ENCODE measurements at places on chromosomes 12 and 14.

GRCh38 chr12:111546758-111547383, 52.2 kb downstream of the ATXN2 start:
- no peak for DNase-seq

GRCh38 chr12:75121036-75121705, 88.5 kb downstream of the KCNC2 start:
- no peak for DNase-seq

DNA sequence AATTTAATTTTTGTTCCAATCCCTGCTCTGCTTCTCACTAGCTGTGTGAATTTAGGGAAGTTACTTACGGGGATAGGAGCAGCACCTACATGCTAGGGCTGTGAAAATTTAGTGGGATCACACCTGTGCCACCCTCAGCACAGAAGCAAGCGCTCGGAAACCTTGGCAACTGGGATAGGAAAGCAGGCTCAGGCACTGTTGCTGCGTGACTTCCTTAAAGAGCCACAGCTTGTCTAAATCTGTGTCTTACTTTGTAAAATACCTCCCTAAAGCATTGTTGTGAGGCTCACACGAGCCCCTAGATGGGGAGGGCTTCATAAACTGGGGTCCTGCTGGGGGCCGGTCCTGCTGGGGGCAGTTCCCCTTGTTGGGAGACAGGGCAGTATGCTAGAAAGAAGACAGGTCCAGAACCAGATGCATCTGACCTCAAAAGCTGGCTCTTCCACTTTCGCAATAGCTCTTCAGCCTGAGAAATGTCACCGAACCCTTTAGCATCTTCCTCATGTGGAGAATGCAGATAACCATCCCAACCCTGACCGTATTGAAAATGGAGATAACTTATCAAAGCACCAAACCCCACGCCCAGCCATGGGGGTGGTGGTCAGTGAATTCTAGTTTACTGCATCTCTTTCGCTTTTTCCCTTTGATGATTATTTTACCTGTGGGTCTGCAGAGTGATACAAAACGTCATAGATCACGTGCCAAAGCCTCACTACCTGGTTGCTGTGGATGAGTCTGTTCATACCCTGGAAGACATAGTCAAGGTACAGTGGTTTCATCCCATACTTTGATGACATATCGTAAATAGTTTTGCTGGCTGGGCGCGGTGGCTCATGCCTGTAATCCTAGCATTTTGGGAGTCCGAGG, 54.1 kb downstream of the AK7 start:
- no peak for DNase-seq

- no peak for DNase-seq
Observed at GRCh38 chr12:69252033-69252432, 12.7 kb downstream of the CPSF6 start.

- no peak for DNase-seq
Observed at GRCh38 chr12:103468837-103469236, 26.9 kb downstream of the C12orf42 start.

DNA sequence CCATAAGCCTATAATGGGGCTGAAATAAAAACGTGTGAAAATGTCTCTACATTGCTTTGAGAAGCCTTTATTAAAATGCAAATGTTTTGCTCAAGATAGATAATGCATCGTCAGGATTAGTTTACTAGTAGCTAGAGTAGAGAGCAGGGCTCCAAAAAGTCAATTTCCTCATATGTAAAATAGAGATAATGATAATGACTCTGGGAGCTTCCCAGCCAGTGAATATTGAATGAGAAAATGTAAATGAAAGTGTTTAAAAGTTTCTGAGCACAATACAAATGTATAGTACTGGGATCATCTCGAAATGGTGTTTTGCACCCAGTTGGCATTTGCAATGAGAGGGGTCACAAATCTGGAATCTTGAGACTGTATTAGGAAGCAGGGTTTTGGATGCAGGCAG, 135.3 kb downstream of the OTOGL start:
- no peak for DNase-seq

GRCh38 chr12:32367381-32367780, 32.0 kb upstream of the FGD4 start:
- no peak for DNase-seq

DNA sequence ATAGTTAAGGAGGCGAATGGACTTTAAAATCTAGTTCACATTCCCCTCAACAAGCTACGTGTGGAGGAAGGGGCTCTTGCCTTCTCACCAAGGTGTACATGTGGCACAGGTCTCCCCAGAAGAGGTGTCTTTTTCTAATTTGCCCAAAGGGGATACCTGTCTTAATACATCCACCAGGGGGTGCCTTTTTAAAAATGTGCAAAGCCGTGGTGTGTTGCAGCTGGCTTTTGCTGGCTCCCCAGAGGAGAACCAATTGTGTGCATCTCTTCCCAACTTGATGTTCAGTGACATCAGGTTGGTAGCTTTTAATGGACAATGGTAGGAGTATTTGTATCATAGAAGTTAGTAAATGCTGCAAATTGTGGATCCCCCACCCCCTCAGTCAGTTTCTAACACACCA, 33.8 kb downstream of the CREBL2 start:
- peak; percentile 5 for DNase-seq

- DNase-seq = no peak
Observed at GRCh38 chr12:16330560-16330959, 16.9 kb upstream of the MGST1 start.

GRCh38 chr12:50442178-50442908, 41.7 kb downstream of the LARP4 start:
- DNase-seq = no peak

DNA sequence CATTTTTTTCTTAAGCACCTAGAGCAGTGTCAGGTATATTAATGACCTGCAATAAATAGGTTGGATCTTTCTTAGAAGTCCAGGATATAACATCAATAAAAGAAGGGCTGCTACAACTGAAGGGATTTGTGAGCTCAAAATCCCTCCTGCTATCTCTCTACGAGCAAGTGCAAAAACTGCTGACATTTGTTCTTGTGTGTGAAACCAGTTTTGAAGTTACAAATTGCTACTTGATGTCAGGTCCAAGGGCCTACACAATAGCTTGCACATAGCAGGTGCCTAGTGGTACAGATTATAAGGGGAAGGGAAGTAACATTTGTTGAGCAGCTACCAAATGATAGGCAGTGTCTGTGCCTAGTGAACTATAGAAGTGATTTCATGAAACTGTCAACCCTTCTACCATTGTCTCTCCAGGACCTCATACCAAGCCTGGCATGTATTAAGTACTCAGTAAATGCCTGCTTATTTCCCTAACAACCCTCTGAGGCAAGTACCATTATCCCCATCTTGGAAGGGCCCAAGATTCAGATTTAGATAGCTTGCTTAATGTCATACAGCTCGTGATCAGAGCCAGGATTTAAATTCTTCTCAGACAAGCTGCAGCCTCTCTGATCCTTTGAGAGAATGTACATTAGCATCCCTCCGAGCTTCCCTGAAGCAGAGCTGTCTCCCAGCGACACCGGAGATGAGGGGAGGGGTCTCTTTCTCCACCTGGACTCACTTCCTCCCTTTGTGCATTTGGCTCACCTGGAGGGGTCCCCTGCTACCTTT, 300.3 kb downstream of the ZFP36L1 start:
- no peak for DNase-seq

DNA sequence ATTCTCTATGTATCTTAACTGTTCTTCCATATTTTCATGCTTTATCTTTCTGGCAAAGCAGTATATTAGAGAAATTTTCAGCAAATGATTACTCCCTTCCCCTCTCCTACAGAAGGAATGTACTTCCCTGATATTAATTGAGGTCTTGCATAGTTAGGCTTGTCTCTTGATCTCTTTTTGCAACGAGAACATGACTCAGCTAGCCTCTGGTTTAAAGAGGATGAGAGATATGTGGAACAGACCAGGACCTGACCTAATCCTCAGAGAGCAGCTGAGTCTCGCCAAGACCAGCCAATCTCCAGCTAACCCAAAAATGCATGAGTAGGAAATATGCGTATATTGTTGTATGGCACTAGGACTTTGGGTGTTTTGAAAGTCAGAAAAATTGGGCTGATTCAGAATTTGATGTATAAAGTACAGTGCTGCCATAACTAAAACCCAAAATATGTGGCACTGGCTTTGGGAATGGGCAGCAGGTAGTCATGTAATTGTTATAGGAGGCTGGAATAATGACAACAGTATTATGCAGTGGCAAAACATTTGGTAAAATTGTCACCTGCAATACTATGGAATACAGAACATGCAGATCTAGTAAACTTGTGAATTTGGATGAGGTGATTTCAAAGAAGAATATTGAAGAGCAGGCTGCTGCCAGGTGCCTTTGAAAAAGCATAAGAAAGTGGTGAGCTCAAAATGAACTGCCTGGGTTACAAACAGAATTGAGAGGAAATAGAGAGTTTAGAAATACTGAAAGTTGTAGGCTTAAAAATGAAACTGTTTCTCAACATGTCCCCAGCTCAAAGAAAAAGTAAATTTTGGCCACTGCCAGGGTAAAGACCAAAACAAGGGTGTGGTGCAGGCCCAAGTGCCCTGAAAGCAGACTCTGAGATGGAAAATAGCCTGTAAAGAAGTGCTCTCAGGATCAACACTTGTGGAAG, 9.3 kb upstream of the USP15 start:
- no peak for DNase-seq

DNA sequence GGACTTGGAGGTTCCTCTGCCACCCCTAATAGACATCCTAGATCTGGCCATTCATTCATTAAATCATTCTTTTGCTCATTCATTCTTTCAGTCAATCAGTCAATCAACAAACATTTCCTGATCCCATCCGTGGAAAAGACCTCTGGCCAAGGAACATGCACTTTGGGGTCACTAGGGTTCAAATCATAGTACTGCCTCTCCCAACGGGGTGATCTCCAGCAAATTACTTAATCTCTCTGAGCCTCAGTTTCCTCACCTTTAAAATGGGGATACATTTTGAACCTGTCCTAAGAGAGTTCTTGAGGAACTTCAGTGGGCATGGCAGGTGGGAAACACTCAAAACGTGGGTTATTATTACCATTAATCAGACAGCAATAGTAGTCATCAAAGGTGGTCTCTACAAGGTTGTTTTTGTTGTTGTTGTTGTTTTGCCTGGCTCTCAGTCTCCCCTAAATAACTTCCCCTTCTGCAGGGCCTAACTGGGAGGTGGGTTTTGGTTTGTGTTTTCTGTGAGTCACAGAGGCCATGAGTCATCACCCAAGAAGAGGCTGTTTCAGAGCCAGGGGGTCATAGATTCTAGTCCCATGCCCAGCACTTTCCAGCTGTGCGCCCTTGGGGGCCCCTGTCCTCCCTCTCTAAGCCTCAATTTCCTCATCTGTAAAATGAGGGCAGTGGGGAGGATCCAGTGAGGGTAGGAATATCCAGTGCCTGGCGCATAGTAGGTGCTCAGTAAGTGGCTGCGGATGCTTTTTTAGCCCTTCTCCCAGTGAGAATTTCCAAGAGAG, 16.9 kb upstream of the FAM222A start:
- DNase-seq = no peak

GRCh38 chr12:16467272-16467671, 119.8 kb downstream of the MGST1 start:
- DNase-seq = no peak

- no peak for DNase-seq
Observed at GRCh38 chr14:24915958-24916595, 133.9 kb downstream of the STXBP6 start.

DNA sequence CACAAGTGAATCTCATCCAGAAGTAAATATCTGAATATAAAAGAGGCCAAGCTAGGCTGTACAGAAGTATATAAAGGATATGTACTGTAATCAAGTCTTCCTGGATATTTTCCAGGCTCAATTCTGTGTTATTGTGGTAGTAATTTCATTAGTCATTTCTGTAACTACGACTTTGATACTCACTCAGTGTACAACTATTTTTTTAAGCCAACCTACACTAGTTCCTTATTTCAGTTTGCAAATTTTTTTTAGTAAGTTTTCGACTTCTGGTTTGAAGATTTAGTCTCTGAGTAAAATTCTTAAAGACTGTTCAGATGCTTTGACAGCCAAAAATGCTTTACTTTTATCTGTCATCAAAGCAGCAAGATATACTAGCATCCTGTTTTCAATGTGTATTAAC, 130.8 kb downstream of the CAPZA3 start:
- no peak for DNase-seq

DNA sequence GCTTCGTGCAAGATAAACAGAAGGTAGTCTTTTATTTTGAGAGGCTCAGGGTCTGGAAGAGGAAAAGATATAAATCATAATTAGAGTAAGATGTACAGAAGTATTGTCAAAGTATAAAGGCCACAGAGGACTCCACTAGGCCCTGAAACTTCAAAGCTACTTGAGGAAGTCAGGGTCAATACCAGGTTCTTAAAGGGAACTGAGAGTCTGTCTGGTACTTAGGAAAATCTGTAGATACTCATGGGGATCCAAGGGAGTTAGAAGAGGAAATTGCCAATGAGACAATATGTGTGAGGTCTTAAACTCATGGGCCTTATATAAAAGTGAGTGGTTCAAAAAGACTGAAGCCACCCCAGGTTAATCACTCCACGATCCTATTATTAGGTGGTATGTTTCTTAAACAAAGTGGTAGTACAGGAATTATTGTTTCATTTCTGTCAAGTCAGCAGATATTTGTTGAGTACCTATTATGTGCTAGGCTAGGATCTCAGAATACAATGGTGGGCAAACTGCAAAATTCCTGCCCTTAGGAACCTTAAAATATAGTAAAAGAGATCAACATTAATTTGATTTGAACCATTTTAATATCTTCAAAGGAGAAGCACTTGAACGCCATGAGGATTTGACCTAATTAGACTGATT, 314.6 kb downstream of the ADAMTS20 start:
- DNase-seq = no peak

DNA sequence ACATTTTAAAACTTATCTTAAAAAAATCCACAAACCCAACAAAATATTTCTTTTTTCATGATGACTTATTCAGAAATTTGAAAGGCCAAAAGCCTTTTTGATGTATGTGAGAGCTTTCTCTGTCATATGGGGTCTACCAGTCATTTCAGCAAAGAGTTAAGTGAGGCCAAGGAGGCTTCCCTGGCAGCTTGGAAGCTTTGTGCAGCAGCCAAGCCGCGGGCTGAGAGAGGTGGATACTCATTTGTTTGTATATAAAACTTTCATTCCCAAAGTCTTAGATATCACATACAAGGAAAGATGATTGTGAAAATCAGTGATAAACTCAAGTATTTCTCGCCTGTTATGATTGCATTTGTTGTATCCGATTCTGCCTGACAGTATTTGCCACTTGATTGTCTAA, 48.5 kb upstream of the RNU6-8 start:
- DNase-seq = no peak

All from stimulated activated CD8-positive, alpha-beta memory T cell treated with anti-CD3 and anti-CD28 coated beads, Interleukin-7, amount 100 ng/mL, for 1 hour (primary cell).